SHP77 treated with DMSO at 0.1 percent for 48 hours (cell line): ENCODE measurements at places on chromosomes 11 and 22.

DNA sequence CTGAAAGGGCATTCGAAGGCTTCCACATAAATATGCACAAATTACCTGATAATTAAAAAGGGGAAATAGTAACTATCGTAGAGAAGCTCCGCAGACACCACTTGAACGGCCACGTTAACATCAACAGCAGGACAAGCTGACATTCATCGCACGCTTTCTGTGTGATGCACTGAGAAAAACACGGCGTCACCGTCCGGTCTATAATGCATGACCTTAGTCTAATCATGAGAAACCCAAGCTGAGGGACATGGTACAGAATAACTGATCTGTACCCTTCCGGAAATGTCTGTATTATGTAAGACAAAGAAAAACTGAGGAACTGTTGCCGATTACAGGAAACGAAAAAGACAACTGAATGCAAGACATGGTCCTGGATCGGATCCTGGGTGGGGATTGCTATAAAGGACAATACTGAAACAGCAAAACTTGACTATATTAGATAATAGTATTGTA lies 678 bp upstream of the RANGAP1 start:
- no peak for DNase-seq

DNA sequence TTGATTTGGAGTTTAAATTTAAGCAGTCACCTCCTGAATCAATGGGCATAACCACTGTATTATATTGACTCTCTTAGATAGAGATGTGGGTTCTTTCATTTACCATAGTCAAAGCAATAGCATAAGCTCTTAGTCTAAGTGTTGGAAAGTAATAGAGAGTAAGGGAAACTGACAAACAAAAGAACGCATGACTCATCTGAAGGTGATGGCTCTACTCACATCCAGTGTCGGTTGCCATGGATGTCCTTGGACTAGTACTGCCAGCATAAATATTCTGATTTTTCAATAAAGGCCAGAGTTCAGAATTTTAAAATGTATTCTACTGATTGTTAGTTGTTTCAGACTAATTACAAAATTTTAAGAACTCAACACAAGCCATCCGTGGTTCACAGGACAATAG lies 444.9 kb upstream of the DDI1 start:
- no peak for DNase-seq

GRCh38 chr22:28430466-28431025 lies 249.1 kb downstream of the TTC28 start:
- no peak for DNase-seq

- no peak for DNase-seq
These were observed 10.8 kb upstream of the TCF20 start for GRCh38 chr22:42281284-42281683.

DNA sequence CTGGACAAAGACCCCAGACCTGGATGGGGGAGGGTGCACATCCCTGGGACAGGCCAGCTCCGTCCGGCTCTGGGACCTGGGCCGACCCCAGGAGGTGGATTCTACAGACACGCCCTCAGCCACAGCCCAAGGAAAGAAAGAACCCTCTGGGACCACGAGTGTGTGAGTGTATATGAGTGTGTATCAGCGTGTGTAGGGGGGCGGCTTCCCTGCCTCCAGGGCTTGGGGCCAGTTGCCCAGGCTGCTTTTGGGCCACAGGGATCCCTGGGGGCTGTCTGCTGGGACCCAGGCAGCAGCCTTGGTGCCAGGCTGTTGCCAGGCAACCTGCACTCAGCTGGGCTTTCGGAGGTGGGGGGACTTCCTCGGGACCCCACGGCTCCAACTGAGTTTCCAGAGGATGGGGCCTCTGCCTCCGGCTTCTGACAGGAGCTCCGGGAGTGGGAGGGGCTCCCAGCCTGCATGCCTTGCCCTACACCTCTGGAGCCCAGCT lies 8.9 kb downstream of the DUSP8 start:
- DNase-seq: no peak

GRCh38 chr11:79369055-79369454 lies 71.8 kb downstream of the TENM4 start:
- DNase-seq: no peak

DNA sequence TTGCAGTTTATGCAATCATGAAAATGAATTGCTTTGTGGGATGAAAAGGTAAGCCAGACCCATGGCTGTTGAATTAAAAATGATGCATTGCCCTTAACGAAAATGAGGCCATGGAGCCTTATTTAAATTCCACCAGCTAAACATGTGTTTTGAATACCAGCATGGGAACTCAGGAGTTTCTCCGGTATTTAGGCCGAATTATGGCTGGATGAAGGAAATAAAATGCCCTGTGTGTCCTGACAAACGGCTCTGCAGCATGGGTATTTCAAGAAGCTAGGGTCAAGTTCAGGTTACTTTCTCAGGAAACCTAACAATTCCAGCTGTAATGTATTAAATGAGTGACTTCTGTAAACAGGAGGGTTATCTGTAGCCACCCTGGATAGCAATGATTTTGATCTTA lies 38.3 kb downstream of the AMOTL1 start:
- DNase-seq: no peak

DNA sequence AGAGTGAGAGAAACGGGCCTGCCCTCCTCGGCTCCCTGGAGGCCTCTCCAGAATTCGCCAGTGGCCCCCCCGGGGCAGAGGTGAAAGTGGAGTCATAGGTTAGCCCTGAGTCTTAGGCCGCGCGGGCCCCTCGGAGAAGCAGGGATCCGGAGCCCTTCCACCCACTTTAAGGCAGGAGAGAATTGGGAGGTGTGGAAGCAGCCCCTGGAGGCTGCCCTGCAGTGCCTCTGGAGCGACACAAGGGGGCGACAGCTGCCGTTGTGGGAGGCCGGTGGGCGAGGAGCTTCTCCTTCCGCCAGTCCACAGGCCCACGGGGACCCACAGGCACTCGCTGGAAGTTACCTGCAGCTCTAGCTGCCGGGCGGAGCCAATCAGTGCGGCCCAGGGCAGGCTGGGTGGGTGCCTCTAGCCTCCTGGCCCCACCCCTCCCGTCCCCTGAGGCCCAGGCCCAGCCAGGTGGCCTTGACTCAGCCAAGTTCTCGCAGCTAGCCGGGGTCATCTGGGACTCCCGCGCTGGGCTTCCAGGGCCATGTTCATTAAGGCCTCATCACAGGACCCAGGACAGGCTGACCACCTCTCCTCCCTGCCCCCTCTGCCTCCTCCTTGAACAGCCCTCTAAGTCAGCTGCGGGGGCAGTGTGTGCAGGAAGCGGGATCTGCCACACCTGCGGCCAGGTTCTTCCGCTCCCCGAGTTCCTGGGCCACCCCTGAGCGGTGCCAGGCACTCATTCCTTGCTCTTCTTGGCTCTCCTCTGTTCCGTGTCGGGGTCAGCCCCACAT lies 5.0 kb downstream of the DGKZ start:
- no peak for DNase-seq

DNA sequence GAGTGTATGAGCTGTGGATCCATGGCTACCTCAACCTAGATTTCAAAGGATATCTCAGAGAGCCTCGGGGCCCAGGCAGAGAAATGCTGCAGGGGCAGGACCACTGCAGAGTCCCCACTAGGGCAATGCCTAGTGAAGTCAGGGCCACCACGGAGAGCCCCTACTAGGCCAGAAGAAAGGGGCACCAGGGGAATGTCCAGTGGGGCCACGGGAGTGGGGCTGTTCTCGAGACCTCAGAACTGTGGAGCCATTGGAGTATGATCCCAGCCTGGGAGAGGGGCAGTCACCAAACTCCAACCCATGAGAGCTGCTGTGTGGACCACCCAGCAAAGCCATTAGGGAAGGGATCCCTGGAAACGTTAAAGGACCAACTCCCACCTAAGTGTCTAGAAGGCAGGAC lies 24.5 kb downstream of the RTL6 start:
- no peak for DNase-seq

DNA sequence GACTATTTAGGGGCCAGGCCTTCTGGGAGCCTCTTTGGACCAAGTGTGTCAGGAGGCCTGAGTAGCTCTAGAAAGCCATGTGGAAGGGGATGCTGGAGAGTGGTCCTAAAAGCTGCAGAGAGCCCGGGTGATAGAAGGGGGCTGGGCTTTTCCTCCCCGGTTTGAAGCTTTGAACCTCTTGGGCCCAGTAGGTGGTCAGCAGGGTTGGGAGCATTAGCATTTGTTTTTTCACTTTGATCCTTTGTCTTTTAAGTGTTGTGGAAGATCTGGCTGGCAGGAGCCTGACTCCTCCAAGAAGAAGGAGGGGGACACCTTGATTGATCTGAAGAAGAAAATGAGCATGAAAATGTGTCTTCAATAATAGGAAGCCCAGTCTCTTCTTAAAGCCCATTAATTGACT lies 596.6 kb downstream of the INSC start:
- no peak for DNase-seq

GRCh38 chr11:12029119-12029518 lies 20.7 kb upstream of the DKK3 start:
- no peak for DNase-seq

GRCh38 chr11:68168694-68169093 lies 44.4 kb downstream of the KMT5B start:
- DNase-seq: no peak

DNA sequence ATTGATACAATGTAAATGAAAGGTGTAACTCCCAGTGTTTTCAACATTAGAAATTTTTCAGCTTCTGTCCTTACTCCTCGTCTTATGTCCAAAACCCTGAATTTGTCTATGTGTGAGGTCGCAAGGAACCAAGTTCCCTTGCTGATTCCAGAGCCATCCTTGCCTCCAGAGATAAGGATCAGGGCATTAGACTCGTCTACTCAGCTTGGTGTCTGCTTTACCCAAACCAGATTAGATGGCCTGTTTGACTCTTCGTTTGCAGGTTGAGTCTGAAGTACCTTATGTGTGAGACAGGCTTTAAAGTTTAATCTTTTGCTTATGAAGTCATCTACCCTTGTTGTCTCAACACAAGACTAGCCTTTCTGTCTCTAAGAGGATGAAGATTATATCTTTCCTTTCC lies 55.6 kb downstream of the SPECC1L start:
- DNase-seq: no peak

- no peak for DNase-seq
These were observed 988 bp downstream of the TNRC6B start for GRCh38 chr22:40178417-40179409.

DNA sequence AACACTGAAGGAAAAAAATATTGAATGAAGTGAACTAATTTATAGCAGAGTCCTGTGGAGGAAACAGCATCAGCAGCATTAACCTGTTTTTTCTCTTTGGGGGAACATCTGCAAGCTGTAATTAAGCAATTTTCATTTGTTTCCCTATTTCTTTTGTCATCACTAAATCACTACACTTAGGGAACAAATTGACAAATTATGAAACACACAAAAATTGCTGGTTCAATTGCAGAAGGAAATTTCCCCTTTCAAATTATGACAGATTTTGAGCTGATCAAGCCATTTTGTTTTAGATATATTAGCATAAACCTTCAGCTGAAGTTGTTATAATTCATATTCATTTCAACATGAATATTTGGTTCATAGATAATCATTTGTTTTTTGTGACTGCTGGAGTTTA lies 22.2 kb upstream of the RAG2 start:
- DNase-seq: no peak

- no peak for DNase-seq
These were observed 15.1 kb downstream of the LIMK2 start for GRCh38 chr22:31227186-31227585.

DNA sequence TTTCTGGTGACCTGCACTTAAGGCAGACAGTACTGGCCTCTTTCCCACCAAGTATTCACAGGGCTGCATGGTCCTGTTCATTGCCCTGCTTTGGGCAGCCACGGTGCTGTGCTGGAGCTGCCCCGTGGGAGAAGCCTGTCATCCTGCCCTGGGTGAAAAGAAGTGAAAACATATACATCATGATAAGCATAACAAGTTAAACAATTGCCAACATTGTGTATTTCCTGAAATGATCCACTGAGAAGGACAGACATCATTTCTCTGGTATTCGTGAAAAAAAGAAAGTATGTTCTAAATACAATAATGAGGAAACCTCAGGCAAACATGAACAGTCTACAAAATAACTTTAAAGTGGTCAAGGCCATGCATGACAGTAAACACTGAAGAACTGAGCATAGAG lies 393.1 kb downstream of the TMEM135 start:
- no peak for DNase-seq

- DNase-seq: no peak
These were observed 4.5 kb downstream of the FHIP1B start for GRCh38 chr11:6229911-6230310.

- no peak for DNase-seq
These were observed 1.9 kb upstream of the BAIAP2L2 start for GRCh38 chr22:38112381-38112780.

- no peak for DNase-seq
These were observed 92.9 kb downstream of the PDHX start for GRCh38 chr11:35009191-35009943.

DNA sequence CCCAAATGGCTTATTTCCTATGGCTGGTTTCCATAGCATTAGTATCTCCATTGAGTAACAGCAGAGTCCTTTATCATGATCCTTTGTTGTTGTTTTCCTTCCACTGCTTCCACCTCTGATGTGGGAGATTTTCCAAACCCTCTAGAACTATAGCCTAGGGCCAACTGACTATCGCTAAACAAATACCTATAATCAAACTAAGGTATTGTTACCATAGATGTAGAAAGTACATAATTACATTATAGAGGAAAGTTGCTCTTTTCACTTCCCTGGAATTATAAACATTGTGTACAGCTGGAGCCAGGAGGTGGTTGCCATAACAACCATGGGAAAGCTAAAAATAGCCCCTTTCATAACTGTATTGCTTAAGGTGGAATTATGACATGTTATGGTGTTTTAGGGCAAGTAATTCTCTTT lies 47.0 kb upstream of the ALKBH3 start:
- no peak for DNase-seq

DNA sequence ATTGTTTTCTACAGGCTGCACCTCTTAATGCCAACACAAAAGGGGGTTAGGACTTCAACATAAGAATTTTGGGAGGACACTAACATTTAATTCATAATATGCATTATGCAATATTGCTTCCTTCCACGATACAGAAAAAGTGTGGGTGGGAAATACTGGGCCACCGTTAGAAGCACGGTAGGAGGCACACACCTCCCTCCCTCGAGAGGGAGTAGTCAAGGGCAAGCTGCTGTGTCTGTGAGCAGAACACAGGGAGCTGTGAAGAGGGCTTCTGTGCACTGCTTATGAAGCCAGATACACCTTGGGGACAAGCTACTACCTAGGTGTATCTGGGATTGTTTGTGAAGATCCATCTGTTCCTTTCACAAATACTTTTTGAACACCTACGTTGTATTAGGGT lies 109.3 kb upstream of the PLET1 start:
- no peak for DNase-seq

DNA sequence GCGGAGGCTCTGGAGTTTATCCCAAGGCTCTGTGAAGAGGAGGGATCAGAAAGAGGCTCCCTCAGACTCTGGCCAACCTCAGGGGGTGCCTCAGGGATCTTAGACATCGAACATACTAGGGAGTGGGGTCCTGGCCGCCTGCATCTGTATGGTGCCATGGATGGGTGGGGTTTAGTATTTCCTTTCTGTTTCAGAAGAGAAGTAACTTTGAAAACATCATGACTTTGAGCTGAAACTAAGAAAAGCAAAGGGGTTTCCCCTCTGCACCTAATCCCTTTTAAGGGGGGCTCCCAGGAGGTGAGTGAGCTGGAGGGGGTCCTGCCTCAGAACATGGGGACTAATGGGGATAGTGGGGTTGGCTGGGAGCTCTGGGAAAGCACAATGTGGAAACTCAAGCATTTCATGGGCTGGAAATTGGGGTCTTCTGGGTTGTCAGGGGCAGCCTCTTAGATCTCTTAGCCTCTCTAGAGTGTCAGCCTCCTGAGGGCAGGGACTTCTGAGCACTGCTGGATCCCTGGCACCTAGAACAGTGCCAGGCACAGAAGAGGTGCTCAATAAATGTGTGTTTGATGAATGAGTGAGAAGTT lies 11.8 kb upstream of the SSTR3 start:
- DNase-seq: no peak
